Activated T-cell treated with anti-CD3 and anti-CD28 coated beads for 24 hours (primary cell): ENCODE measurements at places on chromosomes 12 and 14.

DNA sequence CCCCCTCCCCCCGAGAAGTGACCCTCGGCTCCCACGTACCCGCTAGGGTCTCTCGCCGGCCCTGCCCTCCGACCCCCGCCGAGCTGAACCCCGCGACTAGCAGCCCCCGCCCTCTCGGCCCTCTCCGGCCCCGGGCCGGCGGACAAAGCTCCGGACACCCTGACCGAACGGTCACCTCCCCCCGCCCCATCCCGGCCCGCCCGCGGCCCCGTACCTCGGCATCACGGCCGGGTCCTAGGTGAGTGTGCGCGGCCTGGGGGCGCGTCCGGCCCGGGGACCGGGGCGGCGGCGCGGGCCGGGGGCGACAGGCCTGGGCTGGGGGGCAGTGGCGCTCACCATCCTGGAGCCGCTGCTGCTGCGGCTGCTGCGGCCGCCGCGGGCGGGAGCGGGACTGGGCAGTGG, at the start of gene FIGNL2:
TSS of gene FIGNL2 (minus strand) at position 393 of the 402 bp plus-strand sequence. CDS start 26,305 bp downstream, outside the sequence.
- DNase-seq = no peak

DNA sequence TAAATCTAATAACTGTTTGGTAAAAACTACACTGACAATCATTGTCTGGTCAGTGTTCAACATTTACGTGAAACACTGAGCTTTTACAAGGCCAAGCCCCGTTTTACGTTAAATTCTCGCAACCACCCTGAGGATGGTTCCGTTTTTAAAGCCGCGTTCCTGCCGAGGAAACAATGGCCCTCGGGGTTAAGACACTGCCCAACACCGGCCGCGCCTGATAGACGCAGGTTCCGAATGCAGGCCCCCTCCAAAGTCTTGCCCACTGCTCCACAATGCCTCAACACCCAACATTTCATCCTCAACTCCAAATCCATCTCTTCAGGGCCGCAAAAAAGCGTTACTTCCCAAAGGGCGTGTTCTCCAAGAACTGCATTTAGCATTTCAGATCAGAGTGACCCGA, 953 bp upstream of the SNRPF start:
- DNase-seq = no peak

DNA sequence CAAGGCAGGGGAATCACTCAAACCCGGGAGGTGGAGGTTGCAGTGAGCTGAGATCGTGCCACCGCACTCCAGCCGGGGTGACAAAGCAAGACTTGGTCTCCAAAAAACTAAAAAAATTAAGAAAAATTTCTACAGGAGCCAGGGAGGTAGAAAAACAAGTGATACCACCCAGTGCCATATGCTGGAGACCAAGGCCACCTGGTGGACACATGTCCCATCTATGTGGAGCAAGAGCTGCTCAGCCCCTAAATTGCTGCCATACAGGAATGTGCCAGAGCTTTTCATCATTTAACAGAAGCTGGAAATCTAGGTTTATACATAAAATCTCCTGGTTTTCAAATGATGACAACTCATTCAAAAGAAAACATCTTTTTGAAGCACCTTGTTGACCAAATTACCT, 61.4 kb upstream of the ELK3 start:
- DNase-seq = no peak

DNA sequence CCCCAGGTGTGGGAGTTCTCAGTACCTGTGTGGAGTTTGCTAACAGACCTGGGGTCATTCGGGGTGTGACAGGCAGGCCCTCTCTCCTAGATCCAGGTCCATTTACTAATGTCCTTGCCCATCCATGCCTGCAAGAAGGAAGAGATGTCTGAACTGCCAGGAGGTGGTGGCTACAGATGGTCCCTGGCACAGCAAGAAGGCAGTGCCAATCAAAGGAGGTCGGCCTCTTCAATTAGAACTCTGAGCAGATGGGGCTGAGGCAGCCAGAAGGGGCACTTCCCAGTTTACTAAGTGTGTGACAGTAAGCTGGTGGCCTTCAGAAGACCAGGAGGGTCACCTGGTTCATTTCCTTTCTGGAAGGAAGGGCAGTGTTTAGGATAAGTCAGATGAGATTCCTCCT, 202.5 kb downstream of the CACNA1C start:
- no peak for DNase-seq

DNA sequence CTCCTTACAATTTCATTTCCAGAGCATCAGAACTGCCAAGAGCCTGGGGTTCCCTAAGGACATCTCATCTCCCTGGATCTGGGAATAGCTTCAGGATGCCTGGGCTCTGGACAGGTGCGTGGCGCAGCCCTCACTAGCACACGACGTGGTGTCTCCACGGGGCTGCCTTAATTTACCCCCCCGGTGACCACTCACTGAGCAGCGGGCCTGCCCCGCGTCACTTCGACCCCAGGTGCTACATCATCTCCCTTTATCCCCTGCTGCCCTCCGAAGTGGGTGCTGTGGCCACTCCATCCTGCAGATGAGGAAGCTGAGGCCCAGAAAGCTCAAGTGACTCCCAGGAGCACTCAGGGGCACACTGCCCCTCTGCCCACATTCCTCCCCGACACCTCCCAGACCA, 177.8 kb upstream of the SFSWAP start:
- no peak for DNase-seq

- DNase-seq = no peak
Measured at GRCh38 chr12:49556391-49557186, 11.4 kb downstream of the MCRS1 start.

DNA sequence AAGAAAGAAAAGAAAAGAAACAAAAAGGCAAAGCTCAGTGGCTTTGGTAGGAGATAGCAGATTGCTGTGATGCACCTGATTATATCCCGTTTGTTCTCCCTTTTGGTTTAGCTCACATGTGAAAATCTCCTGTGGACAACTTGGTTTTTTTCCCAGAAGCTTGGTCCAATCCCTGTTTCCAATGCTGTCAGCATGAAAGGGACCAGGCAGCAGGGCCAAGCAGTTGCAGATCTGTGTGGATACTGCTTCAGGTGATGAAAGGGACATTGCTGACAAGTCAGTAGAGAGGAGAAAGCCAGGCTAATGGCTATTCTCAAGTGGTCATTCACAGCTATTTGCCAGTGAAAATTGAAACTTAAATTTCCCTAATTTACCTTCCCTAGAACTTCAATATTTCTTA, 18.8 kb upstream of the SLCO1A2 start:
- DNase-seq = no peak

DNA sequence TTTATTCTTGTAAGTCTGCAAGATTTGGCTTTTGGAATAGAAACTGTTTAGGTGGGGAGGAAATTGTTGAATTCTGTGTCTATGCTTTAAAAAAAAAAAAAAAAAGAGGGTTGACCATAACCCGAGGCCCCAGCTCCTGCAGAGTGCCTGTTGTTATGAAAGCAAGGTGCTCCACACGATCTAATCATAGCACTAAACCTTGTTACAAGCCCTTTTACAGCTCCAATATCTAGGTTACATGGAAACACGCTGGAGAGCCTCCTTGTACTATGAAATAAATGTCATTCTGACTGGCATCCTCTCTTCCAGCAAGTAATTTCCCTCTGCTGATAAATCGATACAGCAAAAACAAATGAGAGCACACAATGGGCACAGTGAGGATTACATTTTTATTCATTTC, 303.1 kb upstream of the SOX5 start:
- no peak for DNase-seq

DNA sequence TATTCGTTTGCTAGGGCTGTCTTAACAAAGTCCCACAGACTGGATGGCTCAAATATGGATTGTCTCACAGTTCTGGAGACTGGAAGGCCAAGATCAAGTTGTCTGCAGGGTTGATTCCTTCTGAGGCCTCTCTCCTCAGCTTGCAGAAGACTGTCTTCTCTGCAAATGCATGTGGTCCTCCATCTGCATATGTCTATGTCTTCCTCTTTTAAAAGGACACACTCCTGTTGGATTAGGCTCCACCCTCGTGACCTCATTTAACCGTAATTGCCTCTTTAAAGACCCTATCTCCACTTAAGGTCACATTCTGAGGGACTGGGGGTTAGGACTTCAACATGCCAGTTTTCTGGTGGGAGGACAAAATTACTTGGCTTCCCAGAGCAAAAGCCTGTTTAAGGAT, 123.3 kb downstream of the SLC38A6 start:
- DNase-seq = no peak

- no peak for DNase-seq
Measured at GRCh38 chr12:113880988-113881962, 84.8 kb downstream of the RBM19 start.

- peak; percentile 44 for DNase-seq
Measured at GRCh38 chr14:55373784-55374705, 37.6 kb downstream of the ATG14 start.

DNA sequence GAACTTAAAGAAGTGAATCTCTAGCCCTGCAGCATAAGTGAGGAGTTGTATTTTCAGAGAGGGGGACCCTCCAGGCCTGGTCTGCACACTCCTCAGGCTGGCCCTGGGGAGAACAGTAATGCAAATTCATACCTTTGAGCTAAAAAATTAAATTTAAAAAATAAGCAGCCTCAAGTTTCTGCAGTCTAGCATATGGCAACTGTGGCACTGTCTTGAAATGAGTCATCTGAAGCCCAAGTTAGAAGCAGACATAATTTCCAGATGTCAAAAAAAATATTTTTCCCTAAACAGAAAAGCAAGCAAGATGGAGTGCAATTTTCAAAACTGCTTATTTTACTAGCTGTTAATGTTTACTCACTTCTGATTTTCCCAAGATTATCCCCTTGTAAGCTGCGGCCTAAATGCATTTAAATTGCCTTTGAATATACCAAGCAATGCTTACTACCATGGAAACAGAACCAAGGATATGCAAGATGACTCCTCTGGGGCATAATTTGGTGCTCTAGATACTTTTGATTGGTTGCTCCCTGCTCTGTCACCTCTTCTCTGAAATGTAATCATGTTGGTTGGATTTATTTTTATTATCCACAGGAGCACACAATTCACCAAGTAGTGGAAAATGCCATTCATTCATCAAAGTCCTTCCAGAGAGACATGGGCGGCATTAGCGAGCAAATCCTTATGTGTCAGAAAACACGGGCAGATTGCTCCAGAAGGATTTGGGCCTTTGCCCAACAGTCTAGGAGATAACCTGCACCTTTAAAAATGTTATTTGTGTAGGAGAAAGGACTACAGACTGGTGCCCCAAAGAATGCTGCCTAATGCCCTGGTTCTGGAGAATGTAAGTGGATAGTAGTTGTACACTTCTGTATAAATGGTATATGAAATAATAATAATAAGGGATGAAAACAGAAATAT, 25.0 kb upstream of the DHRS7 start:
- DNase-seq = no peak

- no peak for DNase-seq
Measured at GRCh38 chr12:18546399-18546798, 191.4 kb downstream of the PLCZ1 start.

DNA sequence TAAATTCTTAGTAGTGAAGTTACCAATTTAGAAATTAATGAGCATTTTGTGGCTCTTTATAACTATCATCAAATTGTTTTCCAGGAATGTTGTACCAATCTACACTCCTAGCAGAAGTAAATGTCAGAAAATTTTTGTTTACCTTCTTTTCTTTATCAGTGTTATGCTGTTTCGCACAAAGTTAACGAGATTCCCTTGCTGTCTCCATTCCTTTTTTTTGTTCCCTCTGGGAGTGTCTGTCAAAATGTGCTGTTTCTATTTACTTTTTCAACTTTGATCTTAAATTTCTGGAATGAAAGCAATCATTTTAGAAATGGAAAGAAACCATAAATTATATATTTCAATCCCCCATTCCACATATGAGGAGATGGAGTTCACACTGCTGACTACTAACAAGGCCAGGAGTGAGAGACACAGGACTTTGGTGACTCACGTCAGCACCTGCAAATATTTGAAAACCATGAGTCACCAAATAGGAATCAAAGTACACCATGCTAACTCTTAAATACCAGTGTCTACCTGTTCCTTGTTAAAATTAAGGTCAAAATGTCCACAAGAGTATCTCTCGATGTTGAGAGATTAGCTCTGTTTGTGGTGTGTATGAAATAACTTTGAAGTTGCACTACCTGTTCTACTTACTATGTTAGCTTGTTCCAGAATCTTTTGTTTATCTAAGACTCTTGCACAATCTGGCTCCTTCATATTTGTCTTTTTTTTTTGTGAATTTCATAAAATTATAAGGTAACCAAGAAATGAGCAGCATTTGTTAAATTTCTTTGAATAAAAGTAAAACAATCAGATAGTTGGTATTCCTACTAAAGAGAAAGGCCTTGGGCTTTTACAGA, 106.0 kb downstream of the RMST start:
- DNase-seq = no peak

DNA sequence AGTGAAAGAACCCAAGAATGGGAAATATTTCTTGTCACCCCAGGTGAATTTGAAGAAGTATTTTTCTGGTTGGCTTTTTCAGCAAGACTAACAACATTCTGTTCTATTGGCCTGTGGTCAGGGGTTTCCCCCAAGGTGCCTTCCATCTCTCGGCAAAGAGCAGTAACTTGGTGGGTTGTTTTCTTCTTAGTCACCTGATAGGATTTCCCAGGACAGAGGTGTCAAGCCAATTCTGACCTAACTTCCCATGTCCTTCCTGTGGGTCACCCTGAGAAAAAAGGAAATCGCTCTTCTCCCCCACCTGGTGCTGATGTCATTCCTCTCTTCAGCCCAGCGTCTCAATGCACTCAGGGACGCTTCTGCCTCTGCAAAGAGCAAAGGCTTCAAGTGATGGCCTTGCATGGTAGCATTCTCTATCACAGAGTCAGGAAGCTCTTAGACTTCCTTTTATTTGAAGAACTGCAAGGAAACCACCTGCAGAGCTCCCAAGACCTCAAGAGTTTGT, 16.1 kb upstream of the IFNG start:
- peak; percentile 42 for DNase-seq

DNA sequence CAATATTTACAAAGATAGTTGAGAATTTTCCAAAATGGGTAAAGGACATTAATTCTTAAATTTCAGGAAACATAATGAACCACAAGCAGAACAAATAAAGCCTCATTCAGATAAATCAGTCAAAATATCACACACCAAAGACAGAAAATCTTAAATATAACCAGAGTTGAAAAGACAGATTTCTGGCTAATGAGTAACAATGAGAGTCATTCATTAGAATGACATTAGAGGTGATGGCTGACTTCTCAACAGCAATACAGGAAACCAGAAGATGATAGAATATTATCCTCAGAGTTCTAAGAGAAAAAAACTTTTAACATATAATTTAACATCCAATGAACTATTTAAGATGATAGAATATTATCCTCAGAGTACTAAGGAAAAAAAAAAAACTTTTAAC, 124.2 kb downstream of the DENND5B start:
- no peak for DNase-seq

DNA sequence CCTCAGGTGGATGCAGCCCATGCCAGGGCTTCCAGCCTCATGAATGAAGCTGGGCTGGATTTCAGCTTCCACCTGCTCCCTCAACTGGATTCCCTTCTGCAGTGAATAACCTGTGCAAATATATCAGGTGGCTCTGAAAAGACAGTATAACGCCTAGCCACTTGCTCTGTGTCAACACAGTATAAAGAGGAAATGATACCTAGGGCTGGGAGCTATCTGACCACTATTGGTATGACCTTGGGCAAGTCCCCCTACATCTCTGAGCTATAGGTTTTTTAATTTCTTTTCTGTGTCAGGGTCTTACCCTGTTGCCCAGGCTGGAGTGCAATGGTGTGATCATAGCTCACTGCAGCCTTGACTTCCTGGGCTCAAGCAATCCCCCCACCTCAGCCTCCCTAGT, 19.8 kb downstream of the ISM2 start:
- no peak for DNase-seq

GRCh38 chr14:93731753-93732152, 56.5 kb downstream of the PRIMA1 start:
- DNase-seq = no peak
